SJSA1 (cell line): ENCODE measurements at places on chromosomes 11 and 22. TPM values are rescaled to one million over a fixed set of nuclear protein-coding genes. Genes with fewer than 3 reads are reported as not detected.

GVQW3 gene
- 0.06 and 0.16 TPM in 2 replicates for total RNA-seq

OR51B5 gene
- 0.39 TPM in 1 of 2 replicates, not detected in the other for total RNA-seq

KRTAP5-2 gene
- not detected in 2 replicates for total RNA-seq

MS4A15 gene
- total RNA-seq = not detected in 2 replicates

FADD gene
- 121 and 147 TPM in 2 replicates for total RNA-seq

GDPD4 gene
- total RNA-seq = not detected in 2 replicates

OTOG gene
- total RNA-seq = not detected in 2 replicates

EHD1 gene
- total RNA-seq = 75.2 and 85.7 TPM in 2 replicates

CD151 gene
- total RNA-seq = 123 and 179 TPM in 2 replicates

GRCh38 chr22:23525510-23525909 lies 54.6 kb downstream of the IGLL1 start:
- no peak for DNase-seq

DNA sequence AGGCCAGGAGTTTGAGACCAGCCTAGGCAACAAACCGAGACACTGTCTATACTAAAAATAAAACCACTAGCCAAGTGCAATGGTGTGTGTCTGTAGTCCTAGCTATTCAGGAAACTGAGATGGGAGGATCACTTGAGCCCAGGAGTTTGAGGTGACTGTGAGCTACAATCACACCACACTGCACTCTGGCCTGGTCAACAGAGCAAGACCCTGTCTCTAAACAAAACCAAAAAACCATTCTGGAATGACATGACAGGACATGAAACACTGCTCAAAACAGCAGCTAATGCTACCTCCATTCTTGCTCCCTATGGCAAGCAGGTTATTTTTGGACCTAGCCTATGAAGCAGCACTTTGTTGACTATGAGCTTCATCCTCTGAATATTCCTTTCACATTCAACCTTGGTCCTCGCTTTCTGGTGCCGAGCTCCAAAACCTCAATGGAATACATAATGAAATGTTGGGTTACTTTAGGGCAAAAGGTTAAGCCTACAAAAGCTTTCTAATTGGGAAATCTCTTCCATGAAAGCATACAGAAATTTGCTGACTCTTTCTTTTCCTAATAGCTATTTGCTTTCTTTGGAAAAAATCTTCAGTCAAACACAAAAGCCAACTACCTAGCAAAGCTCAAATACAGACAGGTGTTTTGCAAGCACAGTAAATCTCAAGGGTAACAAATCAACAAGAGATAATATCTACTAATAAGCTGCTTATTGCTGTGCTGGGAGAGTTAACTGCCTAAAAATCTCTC lies 21.1 kb downstream of the SIK3 start:
- DNase-seq = no peak

DNA sequence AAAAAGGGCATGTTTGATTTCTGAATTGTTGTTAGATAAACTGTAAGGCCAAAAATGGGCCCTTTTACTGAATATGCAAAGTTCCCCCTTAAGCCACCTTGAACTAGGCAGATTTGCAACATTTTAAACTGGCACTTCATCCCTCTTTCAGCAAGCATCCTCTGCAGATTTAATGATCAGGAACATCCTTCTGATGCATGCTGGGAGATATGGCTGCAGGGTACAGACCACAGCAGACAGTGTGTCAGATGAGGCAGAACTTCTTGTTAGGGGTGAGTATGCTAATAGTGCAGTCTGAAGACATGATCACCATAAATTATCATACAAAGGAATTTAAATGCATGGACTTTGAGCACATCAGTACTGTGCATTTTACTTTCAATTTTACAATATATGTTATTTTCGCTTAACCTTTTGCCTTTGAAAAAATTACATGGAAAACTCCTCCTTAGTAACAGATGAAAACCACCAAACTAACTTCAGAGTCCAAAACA lies 462.5 kb upstream of the ARHGAP42 start:
- DNase-seq = no peak

- no peak for DNase-seq
Measured at GRCh38 chr11:48129697-48130395, 86.8 kb upstream of the OR4B1 start.

GRCh38 chr11:27095059-27095458 lies 54.4 kb downstream of the BBOX1 start:
- no peak for DNase-seq

GRCh38 chr11:20731676-20732215 lies 62.4 kb downstream of the NELL1 start:
- DNase-seq = no peak

DNA sequence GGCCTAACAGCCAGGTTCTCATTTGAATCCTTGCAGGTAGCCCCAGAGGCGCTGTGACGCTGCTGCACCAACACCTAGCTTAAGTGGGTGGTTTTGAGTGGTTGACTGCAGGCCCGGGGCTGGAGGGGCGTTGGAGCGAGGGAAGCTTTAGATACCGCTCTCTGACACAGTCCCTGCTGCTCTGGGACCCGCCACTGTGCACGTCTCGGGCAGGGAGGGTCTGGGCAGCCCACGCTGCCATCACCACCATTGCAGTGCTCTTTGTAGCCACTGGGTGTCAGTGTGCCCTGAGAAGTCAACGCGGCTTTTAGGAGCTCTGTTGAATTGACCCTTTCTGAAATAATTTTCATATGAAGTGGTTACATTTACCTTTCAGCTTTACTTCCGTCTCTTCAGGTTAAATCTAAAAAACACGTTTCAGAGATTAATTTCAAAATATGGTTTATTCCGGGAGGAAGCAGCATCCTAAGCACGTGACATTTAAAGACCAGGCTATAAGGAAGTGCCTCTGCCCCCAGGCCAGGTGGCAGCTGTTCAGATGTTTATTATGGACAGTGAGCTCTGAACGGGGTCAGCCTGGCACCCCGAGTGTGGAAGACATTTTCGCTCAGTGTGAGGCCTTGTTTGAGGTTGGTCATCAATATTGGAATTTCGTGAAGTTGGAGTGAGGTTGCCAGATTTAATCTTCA lies 30.9 kb upstream of the PARVB start:
- DNase-seq = peak; percentile 63

DNA sequence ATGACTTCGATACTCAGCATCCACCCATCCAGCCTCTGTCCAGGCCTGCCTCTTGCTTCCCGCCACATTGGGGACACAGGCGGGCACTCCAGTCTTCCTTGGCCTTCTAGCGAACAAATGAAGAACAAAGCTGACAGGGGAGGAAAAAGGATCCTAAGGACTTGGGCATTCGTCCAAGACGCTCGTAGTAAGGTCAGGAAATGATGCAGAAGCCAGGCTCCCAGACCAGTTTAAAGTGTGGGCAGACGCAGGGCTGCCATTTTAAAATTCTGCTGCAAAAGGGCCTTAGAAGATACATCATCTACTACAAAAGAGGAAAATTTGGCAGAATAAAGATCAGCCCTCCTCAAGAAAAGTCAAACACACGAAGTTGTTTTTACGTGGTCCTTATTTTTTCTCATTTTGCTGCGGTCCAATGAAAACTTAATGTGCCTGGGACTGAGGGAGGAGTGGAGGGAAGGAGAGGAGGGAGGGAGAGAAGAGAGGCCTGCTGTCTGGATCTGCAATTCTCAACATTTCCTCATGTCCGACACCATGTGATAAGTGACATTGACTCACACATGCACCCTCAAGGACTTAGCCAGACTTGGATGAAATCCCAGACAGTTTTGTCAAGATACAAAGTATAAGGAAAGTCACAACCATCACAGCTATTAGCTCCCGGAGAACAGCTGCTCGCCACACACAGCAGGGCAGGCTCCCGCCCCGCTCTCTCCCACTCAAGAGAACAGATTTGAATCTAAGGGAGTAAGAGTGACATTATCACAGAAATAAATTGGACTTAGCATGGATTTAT lies 5.7 kb downstream of the DNAL4 start:
- DNase-seq = no peak

- no peak for DNase-seq
Measured at GRCh38 chr11:2746401-2747247, 46.8 kb upstream of the KCNQ1OT1 start.

- DNase-seq = peak; percentile 94
Measured at GRCh38 chr11:66313321-66314185, 3.3 kb downstream of the CD248 start.

- peak; percentile 68 for DNase-seq
Measured at GRCh38 chr11:10351765-10352641, 47.1 kb downstream of the ADM start.

- DNase-seq = no peak
Measured at GRCh38 chr11:106311531-106312230, 234.2 kb downstream of the AASDHPPT start.

- no peak for DNase-seq
Measured at GRCh38 chr11:7427733-7428132, 57.6 kb upstream of the OLFML1 start.

GRCh38 chr11:32088117-32088941 lies 2.5 kb upstream of the RCN1 start:
- DNase-seq = peak; percentile 84

DNA sequence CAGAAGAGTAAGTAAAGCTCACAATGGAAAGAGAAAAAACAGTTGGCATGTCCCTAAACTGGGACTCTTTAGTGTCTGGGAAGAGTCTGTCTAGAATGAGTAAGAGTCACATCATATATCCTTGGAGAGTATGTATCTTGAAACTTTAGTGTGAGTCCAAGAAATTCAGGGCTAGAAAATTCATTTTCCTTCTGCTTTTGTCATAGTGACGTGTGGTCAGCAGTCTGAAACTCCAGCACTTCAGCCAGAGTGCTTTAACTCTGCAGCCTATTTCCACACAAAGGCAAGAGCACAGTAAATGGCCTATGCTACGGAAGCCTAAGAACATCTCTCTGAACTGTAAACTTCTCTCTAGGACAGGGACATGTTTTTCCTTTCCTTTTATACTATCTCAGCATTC lies 174.1 kb downstream of the FAM181B start:
- DNase-seq = no peak

DNA sequence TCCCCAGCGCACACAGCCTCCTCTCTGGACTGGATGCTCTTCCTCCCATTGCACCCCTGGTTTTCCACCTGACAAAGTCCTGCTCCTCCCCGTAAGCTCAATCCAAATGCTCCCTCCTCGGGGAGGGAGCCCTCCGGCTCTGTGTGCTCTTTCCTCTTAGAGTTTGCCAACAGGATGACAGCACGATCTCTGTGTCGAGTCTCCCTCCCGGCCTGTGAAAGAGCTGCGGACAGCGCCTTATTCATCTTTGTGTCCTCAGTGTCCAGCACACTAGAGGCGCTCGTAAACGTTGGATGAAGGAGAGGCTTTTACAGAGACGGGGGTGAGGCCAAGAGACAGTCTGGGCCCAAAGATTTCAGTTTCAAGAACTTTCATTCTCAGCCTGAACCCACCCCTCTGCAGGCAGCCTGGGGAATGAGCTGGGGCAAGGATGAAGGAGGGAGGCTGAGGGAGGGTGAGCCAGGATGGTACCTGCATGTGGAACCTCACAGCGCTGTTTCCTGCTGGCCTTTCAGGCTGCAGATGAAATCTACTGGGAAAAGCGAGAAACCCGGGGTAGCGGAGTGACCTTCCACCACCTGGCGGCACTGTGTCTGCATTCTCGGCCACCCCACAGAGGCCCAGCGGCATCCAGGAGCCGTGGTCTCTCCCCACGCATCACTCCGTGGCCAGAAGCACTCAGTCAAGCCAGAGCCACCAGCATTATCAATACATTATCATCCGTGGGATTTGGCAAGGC lies 8.5 kb upstream of the TMPRSS4 start:
- DNase-seq = no peak

- DNase-seq = no peak
Measured at GRCh38 chr11:84871116-84871515, 756.0 kb downstream of the DLG2 start.

DNA sequence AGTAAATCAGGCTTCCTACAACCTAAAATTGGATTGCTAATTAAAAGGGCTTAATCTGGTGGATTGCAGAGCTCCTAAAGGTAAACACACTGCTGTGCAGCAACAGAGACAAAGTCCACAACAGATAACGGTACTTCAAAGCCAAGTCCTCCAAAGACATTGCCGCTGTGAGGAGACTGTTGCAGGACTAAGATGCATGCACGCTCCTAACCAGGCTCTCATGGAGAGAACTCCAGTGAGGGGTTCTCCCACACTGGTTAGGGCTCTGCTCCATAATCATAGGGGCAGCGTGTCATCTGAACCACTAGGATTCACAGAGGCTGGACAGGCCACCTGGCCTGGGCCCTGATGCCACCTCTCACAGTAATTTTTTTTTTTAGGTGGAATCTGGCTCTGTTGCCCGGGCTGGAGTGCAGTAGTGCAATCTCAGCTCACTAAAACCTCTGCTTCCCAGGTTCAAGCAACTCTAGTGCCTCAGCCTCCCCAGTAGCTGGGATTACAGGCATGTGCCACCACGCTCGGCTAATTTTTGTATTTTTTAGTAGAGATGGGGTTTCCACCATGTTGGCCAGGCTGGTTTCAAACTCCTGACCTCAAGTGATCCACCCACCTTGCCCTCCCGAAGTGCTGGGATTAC lies 56.9 kb upstream of the ARFGAP3 start:
- no peak for DNase-seq

- DNase-seq = peak; percentile 60
Measured at GRCh38 chr11:75558939-75559843, 2.9 kb upstream of the SERPINH1 start.

GRCh38 chr11:65911682-65912568 lies 6.9 kb downstream of the C11orf68 start:
- DNase-seq = peak; percentile 99
